ENCODE measurements at places on chromosomes 2 and 18.

GRCh38 chr2:177291701-177292100 is 27.2 kb upstream of the NFE2L2 start:
- no peak for DNase-seq

GRCh38 chr2:196383799-196384198 is 212.4 kb upstream of the STK17B start:
- no peak for DNase-seq

DNA sequence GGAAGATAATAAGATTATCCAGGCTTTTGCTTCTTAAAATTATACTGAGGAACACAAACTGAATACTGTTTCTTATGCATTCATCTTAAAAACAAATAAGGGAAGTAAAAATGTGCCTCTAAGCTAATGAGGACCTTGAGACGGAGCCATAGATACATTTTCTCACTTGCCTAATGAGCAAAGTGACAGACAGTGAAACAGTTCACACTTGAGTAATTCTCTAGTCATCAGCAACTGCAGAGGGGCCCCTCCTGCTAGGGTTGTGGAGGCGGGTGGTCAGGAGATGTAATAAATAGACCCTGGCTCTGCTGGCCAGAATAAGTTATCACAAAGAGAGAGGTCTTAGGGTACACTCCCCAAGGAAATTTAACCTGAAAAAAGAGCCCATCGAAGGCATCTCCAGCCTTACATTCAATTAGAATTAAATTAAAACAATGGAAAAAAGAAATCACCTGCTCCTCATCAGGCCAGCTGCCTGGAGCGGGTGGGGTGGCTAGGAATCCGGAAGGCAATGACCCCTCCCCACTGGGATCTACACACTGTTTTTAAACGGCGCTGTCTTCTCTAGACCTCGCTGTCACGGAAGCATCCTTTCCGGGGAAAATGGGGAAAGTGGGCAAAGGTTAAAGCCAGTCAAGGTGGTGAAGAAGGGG is 32.6 kb upstream of the INSIG2 start:
- DNase-seq, result no peak

GRCh38 chr2:102615620-102616436 is 3.5 kb upstream of the SLC9A2 start:
- no peak for DNase-seq

DNA sequence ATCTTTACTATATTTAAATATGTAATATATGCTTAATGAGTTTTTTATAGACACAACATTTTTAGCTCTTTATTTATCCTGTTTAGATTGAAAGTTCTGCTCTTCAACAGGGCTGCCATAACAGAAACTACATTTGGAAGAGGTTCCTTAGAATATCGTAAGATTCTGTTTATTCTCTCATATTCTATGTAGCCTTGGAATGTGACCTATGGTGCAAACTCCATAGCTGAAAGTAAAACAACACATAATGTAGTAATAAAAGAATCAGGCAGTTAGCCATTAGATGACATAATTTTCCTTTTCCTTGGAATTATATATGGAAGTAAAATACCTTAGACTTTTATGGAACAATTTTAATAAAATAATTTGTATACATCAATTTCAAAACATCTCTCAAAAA is 91.3 kb downstream of the ZNF804A start:
- DNase-seq, result no peak

- no peak for DNase-seq
These were observed 457.1 kb downstream of the PARD3B start for GRCh38 chr2:205002390-205002789.

DNA sequence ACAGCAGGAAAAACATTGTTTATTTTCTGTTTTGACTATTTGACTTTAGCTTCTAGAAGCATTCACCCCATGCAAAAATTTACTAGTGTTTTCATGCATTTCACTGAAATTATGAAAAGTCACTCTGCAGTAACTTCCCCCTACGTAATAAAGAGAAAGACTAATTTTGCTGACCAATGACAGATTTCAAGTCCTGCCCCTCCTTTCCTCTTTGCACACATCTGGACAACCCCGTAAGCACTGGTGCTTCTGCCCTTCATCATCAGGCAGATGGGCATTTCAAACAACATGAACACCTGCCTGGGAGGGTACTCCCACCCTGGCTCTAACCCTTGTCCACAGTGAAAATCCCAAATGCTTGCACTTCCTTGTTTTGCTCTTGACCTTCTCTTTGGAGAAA is 815.0 kb upstream of the ID2 start:
- DNase-seq, result no peak

DNA sequence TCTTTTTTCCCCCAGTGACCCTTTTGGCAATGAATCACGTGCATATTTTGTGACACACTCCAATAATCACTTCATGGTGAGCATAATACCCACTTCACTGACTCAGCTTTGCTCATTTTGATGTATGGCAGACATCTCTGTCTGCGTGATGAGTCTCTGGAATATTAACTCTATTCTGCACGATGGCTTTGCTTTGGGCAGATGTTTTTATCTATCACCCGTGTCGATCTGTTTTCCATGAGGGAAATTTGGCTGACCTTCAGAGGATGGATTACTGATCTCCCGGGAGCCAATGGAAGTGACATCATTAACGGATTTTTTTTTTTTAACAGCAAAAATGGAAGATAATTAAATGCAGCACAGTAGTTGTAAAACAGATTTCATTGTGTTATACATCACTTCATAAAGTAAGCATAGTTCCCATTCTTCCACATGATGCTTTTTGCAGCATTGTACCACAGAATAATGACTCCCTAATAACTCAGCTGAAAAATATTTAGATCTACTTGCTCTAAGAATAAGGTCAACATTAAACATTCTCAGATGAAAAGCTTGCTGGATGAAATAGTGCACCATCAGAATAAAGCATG is 29.8 kb downstream of the CDC42EP3 start:
- no peak for DNase-seq

DNA sequence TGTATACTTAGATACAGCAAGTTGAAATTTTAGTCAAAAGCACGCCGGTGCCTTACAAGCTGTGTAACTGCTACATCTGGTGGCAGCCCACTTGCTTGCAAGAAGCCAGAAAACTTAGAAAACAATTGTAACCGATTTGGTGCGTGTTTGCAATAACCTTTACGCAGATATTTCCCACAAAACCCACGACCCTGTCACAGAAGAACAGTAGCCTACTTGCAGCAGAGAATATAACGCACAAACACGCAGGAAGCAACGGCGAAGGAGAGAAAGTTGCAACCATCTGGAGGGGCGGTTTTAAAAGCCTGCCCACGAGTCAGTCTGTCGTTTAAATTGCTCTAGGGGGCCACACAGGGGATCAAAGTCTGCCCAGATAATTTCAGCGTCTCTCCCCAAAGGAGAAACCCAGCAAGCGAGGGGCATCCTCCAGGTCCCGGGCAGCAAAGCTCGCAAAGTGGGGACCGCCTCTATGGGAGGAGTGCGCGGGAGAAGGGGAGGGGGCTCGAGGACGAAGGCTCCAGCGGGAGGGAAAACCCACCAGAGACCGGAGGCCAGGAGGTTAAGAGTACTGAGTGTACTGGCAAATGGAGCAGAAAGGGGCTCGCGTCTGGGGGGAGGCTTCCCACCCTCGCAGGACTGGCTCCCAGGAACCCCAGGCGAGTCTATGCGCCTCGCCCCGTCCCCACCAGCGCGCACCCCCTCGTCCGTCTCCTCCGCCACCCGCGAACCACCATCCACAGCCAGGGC is 1.1 kb downstream of the TLK1 start:
- DNase-seq, result peak; percentile 7

DNA sequence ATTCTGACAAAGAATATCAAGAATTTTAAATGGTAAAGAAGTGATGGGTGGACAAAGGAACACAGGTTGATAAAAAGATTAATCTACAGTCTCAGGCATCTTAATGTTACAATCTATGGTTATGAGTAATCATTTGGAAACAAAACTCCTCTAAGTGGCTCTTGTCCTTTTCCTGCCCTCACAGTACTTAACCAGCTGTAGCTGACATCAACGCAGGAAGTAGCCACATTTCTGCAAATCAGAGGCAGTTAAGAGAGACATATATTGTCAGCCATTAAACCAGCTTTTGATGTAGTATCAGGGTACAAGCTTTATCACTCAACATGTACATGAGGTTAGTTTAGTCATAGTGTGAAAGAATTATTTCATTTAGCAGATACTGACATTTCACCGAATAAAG is 244.6 kb downstream of the NR4A2 start:
- no peak for DNase-seq

DNA sequence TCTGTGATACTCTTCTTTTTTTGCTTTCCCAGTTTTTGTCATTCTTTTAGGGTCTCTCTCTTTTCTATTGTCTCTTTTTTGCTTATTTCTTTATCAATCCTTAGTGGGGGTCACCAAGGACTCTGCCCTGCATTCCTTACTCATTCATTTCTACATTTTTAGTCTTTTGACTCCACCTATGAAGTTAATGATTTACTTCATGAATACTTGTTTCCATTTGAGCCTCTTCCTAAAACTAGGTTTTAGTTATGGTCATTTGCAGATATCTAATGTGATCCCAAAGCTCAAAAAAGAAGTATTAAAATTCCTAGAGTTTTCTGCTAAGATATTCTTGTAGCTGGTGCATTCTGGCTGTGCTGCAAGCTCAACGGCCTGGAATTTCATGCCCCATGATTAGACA is 149.3 kb upstream of the AQP4 start:
- no peak for DNase-seq

GRCh38 chr18:78719821-78720220 is 259.8 kb upstream of the SALL3 start:
- DNase-seq, result no peak

DNA sequence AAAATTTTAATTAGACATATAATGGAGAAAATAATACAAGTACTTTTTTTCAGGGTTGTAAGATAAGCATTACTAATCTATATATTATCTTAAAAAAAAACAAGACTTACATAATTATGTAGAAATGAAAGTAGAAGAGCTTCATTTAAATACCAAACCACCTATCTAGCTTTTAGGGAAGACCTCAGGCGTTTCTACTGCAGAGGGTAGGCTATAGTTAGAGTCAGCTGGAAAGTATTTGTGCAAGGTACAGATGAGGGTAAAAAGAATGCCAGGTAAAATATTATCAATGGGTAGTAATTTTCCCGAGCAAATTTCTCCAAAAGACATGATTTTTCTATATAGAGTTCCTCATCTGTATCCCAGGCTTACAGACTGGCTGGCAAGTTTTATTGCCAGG is 30.5 kb upstream of the SLC39A10 start:
- DNase-seq, result no peak

- DNase-seq, result no peak
These were observed 9.8 kb upstream of the YWHAQ start for GRCh38 chr2:9640403-9641104.

DNA sequence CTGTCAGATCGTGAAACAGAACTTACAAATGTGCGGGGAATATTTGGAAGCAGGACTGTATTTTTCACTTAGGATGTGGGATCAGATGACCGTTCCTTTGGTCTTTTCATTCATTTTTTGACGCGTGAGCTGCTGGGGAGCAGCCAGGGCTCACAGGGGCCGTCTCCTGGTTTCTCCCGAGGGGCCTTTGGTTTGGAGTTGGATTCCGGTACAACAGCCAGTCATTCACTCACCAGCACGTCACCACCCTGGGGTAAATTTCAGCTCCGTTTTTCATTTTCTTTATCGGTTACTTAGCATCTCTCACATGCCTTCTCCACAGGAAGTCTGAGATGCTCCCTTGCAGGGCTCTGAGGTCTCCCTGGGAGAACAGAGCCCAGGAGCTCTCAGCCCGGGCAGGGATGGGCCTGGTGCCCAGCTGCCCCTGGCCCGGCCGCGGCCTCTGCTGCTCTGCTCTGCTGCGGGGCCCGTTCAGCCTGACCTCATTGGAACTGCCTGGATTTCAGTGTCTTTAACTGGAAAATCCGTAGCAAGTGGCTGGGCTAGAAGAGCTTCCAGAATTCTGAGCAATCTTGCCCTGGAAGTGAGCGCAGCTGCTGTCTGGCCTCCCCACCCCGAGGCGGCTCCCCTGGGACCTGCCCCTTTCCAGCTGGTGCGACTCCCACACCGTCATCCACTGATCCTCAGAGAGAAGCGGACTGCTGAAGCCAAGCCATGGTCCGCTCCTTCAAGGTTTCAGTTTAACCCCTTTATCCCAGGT is 335.6 kb downstream of the EIPR1 start:
- no peak for DNase-seq

DNA sequence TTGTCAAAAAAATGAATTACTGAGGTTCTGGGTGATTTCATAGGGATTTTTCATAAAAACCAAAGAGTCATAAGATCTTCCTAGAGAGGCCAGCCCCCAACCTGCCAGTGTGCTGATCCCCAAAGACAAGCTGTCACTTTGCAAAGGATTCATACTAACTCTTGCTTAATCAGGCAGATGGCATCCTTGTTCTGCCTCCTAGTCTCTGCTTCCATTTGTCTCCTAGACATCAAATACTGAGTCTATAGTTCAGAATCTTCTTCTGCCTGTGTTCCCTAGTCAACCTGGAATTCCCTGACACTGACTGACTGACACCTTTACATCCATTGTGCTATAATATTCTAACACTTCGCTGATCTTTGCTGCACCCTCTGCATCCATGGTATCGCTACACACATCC is 84.9 kb downstream of the SLC8A1 start:
- DNase-seq, result no peak

- no peak for DNase-seq
These were observed 369.0 kb downstream of the CBLN2 start for GRCh38 chr18:72174972-72175649.

DNA sequence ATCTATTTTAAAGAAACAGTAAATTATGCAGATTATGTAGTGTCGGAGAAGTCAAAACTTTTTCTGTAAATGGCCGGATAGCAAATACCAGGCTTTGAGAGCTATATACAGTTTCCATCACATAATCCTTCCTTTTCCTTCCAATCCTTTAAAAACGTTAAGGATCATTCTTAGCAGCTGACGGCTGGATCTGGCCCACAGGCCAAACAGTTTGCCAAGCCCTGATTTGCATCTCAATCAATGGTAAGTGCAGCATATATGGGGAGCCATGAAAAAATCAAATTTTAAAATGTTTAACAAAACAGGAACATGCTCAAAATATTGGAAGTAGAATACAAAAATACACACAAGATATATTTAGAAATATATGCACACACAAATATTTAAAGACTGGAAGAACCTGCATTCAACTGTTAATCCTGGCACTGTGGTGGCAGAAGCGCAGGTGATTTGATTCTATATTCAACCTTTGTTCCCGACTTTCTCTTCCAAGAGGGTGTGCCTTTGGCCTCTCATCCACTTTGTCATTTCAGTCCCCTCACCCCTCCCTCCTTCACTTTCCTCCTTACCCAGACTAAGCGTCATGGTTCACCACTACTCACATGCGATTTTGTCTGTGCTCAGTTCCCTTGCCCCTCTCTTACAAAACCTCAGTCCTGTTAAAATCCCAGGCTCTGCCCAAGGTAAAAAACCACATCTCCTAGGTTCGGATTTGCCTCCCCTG is 27.3 kb downstream of the NDUFA10 start:
- DNase-seq, result no peak

GRCh38 chr18:54075689-54076088 is 148.8 kb downstream of the MBD2 start:
- no peak for DNase-seq

Data from HS-27A (cell line).